ENCODE measurements at places on chromosomes 3 and 15.

DNA sequence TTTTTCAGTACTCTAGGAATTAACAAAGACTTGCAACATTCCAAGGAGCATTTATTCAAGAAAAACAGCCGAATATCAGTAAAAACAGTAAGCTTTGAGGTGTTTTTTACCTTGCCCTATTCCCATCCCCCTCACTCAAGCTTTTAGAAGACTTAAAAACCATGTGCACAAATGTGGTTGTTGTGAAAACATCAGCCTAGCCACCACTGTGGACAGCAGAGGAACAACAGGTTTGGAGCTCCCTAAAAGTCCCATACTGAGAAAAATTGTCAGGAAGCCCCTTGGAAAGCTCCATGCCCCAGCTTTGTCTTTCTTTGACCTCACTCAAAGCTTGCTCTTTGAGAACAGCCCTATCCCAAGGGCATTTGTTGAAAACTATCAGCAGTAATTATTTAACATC is 34.7 kb upstream of the RSL24D1 start:
- no peak for DNase-seq

GRCh38 chr3:190338717-190339116 is 16.5 kb upstream of the CLDN1 start:
- DNase-seq: peak; percentile 54

DNA sequence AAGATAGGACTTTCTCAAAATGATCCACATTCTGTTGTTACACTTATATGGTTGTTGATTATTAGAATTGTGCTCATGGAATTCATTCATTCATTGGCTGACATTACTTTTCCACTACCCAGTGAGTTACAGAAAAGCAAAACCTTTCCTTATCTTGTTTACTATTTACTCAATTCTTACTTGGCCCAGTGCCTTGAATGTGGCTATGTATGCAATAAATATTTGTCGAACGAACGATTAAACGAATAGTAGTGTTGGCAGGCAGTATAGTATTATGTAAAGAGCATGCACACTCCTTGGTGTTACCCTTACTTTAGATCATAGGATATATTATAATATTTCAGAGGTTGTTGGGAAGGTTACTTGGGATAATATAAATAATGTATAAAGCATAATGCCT is 31.0 kb downstream of the CTDSPL2 start:
- no peak for DNase-seq

- DNase-seq: peak; percentile 66
Measured at GRCh38 chr15:97984157-97984556, 23.7 kb downstream of the ARRDC4 start.

DNA sequence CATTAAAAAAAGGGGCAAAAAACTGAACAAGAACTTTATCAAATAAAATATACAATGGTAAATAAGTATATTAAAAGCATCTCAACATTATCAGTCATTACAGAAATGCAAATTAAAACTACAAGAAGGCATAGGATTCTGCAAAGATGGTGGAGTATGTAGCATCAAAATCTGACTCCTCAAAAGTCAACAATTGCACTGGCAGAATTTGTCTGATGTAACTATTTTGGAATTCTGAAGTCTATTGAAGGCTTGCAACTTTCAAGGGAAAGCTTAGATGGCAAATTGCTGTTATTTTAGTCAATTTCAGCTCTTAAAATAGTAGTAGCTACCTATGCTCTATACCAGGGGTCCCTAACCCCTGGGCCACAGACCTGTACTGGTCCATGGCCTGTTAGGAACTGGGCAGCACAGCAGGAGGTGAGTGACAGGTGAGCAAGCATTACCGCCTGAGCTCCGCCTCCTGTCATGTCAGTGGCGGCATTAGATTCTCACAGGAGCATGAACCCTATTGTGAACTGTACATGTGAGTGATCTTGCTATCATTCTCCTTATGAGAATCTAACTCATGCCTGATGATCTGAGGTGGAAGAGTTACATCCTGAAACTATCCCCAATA is 107.6 kb downstream of the TGFBR2 start:
- peak; percentile 6 for DNase-seq

GRCh38 chr15:75029378-75030022 is 6.1 kb downstream of the PPCDC start:
- peak; percentile 92 for DNase-seq

DNA sequence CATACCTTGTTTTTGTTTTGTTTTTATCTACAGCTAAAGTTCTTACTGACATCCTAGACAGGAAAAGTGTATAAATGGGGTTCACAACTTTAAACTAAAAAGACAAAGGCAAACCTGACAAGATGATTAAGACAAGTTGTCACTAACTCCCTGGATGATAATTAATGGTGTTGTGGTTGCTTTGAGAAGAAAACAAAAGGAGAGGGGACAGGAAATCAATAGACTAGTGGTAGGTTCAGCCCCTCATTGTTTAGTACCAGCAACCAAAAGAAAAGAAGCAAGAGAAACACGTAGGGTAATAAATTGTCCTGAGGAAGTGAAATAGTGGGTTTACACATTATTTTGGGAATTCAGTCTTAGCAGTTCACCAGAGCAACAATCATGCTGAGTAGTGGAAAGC is 78.8 kb downstream of the BFSP2 start:
- DNase-seq: no peak

GRCh38 chr3:133282236-133282635 is 117.6 kb upstream of the BFSP2 start:
- peak; percentile 15 for DNase-seq

GRCh38 chr3:184805351-184806038 is 6.5 kb upstream of the VPS8 start:
- DNase-seq: no peak

GRCh38 chr3:152557302-152557999 is 277.5 kb upstream of the P2RY1 start:
- no peak for DNase-seq

DNA sequence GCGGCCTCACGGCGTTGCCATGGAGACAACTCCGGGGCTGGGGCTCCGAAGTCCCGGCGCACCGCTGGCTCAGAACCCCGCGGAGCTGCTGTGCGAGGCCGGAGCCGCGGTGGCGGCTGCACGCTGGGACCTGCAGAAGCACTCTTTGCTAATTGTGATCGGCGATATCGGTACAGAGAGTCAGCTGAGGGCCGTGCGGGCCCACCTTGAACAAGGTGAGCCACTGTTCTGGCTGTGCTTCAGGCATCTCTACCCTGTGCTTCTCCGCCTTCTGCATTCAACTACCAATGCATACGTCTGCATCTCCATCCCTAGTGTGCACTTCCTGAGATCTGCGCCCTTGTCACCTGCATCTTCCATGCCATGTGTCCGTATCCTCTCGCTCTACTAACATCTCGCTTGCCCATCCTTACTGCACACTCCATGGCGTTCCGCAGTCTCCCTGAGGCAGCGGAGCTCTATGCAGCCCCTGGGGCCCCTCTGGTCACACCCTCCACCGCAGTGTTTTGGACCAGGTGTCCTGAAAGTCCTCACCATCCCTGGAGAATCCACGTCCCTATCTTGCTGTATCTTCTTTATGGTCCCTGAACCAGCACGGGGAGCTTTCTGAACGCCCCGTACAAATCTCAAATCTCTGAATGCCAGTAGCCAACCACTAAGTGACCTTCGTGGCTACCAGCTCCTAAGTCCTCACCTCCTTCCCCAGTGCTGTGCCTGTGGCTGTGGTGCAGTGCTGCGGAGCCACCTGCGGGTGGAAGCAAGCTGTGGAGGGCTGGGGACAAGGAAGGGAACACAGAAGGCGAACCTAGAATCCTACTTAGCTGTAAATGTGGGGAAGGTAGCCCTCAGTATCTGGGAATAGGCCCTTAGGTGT is 6.2 kb upstream of the MAP1A start:
- DNase-seq: peak; percentile 16

DNA sequence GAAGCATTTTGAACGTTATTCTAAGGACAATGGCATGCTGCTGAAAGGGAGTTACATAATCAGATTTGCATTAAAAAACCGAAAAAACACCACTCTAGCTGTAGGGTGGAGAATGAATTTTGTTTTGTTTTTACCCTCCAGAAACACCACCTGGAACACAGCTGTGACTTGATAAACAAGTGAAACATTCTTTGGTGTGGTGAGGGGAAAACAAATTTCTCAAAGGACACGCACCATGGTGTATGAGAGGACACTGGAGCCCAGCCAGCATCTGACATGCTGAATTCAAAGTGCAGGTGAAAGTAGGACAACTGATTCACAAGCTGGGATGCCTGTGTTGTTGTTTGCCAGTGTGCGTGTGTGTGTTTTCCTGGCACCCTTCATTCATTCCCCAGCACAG is 554.5 kb upstream of the TBL1XR1 start:
- DNase-seq: no peak

GRCh38 chr15:52005748-52006701 is 13.0 kb upstream of the MAPK6 start:
- peak; percentile 31 for DNase-seq

Data from EL (cell line).